ENCODE measurements at places on chromosomes 5 and 9.

- no peak for DNase-seq
These were observed 40.0 kb downstream of the SYK start for GRCh38 chr9:90841615-90842014.

- no peak for DNase-seq
These were observed at the start of gene TPM2 for GRCh38 chr9:35689542-35690293. Gene TPM2, minus strand, starts transcription at chr9:35689925. Its CDS starts 108 bp downstream, at chr9:35689817.

DNA sequence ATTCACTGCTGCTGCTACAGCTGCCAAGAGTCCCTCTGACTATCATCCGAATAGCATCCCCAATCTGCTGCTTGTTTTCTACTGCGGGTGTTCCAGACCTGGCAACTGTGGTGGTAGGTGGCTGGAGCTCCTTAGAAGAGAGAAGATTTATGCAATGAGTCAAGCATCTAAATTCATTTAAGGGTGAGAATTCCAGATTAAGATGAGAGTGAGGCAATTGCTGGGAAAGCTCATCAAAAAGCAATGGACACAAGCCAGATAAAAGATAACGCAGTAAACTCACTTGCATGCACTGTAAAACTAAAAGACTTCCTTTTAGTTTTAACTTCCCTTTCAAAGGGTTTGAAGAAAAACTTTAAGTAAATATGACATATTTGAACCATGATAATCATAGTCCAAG lies 3.9 kb downstream of the PLK2 start:
- no peak for DNase-seq

- DNase-seq, result no peak
These were observed 12.7 kb upstream of the SLC36A1 start for GRCh38 chr5:151434570-151435237.

DNA sequence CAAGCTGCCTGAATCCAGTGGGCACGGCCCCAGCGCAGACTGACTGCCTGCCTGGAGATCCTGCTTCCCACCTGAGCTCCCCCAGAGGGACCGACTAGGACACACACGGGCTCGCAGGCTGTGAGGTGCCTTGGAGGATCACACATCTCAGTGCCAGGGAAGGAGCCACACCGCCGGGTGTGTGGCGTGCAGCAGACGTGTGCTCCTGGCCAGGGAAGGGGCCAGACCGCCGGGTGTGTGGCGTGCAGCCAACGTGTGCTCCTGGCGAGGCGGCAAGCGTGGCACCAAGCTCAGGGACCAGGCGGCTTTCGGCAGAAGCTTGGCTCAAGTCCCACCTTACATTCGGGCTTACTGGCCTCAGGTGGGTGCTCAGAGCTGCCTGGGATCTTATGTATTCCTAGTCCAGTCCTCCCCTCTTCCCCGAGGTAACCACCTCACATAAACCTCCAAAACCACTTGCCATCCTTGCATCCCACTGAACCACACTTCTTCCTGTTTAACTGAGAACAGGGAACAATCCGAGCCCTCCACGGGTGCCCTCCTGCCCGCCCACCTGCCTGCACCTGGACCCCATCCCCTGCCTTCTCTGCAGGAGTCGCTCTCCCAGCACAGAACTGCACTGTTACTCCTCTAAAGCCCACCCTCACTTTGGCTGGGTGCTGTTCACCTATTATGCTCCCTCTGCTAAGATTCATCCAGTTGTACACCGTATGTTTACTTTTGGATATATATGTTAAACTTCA lies 22.4 kb upstream of the MRNIP start:
- no peak for DNase-seq

- DNase-seq, result no peak
These were observed 126.9 kb upstream of the ATP10B start for GRCh38 chr5:160978944-160979343.
